ENCODE measurements at places on chromosomes 7 and 10.

GRCh38 chr7:148735967-148736366, 37.3 kb downstream of the CUL1 start:
- DNase-seq = no peak

GRCh38 chr10:107118866-107119265, 45.6 kb downstream of the SORCS1 start:
- peak; percentile 11 for DNase-seq

- no peak for DNase-seq
Observed at GRCh38 chr7:131947661-131948060, 391.2 kb upstream of the PODXL start.

GRCh38 chr7:88316456-88316855, 9.8 kb upstream of the STEAP4 start:
- no peak for DNase-seq

GRCh38 chr7:142968229-142968628, 6.1 kb upstream of the KEL start:
- DNase-seq = peak; percentile 66

DNA sequence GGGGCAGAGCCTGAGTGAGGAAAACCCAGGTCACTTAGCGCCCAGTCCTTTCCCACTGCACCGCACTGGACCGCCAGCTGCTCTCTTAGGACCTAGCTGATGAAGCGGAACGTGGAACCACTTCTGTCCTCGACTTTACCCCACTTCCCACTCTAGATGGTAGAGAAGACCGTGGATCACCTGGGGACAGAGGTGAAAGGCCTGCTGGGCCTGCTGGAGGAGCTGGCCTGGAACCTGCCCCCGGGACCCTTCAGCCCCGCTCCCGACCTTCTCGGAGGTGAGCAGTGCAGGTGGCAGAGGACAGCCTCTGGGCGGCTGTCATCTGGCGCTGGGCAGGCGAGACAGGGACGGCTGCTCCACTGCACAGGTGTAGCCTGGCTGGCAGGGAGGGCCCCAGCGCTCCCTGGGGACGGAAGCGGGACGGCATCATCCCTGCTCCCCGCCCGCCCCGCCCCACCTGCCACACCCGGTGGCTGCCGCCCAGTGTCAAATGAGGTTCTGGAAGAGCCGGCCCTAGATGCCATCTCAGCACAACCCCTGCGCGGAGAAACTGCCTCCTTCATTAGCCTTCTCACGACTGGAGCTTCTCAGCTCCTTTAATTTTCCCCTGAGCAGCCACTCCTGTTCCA, 11.7 kb downstream of the PLAC9 start:
- no peak for DNase-seq

DNA sequence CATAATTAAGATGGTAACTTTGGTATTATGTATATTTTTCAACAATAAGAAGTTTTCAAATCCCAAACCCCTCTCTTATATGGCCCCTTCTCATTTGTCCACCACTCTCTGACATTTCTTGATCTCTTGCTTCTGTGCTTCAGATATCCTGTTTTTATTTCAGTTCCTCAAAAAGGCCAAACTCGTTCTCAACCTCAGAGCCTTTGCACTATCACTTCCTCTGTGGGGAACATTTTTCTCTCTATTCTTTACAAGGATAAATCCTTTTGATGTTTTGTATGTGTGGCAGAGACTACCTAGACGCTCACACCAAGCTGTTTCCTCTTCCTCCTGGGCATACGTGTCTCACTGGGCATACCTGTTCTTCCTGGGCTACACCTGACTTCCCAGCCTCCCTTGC, 54.2 kb upstream of the FRMD4A start:
- DNase-seq = peak; percentile 79

GRCh38 chr10:61890881-61891409, 10.6 kb upstream of the ARID5B start:
- no peak for DNase-seq

DNA sequence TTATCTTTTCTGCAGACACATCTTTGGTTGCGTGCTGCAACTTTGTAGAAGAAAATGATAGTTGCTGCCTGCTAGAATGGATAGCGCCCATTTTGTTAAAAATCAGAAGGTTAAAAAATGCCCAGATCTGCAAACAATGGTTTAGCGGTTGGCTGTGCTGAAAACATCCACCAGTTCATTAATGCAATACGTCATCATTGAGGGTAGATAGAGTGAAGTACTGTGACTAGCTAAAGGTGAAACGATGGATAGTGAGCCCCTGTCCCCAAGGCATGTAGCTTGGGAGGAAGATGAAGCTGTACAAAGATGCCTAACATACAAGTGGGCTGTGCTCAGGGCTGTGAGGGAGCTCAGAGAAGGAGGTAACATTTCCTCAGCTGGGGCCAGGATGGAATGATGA, 48.4 kb downstream of the TEX36 start:
- no peak for DNase-seq

GRCh38 chr10:83734278-83734677, 405.0 kb upstream of the GHITM start:
- DNase-seq = no peak

GRCh38 chr7:116772926-116773749, 89.2 kb upstream of the CAPZA2 start:
- no peak for DNase-seq

GRCh38 chr10:129771991-129772431, 192.1 kb downstream of the EBF3 start:
- DNase-seq = no peak

DNA sequence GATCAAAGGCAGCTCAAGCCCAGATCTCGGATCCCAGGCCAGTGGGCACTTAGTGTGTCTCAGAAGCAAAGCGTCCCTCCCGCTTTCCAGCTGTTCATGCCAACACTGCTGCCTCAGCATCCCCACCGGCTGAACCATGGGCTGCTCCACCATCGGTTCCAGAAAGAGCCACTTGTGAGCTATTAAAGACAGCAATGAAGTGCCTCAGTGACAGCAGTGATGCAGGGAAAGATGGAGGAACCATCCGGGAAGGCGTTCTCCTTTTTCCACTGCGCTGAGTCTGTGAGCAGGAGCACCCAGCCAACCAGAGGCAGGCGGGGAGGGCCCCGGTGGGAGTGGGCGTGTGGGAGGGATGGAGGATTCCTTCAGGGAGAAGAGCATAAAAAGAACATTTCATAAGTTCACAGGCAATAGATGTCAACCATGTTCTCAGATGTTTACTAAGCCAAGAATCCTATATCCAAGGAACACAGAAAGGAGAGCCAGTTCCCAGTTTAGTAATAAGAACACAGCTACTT, 96.2 kb upstream of the MKI67 start:
- DNase-seq = no peak

DNA sequence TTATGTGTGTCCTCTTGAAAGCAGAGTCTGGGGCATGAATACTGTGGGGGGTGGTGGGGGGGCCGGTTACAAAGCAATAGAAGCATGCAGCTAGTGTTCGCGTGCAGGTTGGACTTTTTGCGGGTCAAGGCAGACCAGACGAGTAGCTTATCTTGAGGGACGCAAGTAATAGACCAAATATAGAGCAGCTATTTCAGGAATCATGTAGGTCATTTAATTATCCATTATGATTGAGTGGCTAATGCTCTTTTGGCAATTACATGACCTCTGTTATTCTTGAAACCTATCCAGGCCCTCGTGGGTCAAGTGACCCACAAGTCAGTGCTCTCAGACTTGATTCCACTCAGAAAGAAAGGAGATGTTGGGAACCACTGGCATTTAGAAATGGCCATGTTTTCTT, 93.0 kb downstream of the BTRC start:
- no peak for DNase-seq

DNA sequence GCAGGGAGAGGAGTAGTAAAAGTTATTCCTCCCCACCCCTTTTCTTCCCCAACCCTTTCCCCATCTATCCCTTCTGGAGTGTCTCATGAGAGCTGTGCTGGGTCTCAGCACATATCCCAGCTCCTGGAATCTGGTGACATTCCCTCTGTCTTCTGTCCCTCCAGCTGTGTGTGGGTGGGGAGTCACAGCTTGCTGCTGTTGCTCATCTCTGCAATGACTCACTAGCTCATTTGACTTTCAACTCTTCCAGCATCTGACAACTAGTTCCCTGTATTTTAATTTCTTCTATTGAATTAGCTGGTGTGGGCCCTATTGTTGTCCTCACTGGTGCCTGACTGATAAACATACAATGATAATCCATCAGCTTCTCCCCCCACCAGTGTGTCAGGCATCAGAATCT, 198.9 kb upstream of the AUTS2 start:
- peak; percentile 17 for DNase-seq

DNA sequence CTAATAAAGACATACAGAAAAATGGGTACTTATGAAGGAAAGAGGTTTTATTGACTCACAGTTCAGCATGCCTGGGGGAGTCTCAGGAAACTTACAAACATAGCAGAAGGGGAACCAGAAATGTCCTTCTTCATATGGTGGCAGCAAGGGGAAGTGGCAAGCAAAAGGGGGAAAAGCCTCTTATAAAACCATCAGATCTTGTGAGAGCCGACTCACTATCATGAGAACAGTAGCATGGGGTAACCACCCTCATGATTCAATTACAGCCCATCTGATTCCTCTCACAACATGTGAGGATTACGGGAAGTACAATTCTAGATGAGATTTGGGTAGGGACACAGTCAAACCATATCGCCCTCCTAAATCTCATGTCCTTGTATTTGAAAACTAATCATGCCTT, 1305.4 kb upstream of the SORCS1 start:
- DNase-seq = peak; percentile 64

GRCh38 chr7:79515358-79515757, 61.9 kb upstream of the MAGI2 start:
- DNase-seq = no peak

GRCh38 chr7:132080467-132080866, 495.8 kb downstream of the PLXNA4 start:
- no peak for DNase-seq

- DNase-seq = no peak
Observed at GRCh38 chr7:46133072-46133471, 212.0 kb upstream of the IGFBP3 start.

- DNase-seq = no peak
Observed at GRCh38 chr10:90274721-90275468, 573.5 kb downstream of the KIF20B start.

DNA sequence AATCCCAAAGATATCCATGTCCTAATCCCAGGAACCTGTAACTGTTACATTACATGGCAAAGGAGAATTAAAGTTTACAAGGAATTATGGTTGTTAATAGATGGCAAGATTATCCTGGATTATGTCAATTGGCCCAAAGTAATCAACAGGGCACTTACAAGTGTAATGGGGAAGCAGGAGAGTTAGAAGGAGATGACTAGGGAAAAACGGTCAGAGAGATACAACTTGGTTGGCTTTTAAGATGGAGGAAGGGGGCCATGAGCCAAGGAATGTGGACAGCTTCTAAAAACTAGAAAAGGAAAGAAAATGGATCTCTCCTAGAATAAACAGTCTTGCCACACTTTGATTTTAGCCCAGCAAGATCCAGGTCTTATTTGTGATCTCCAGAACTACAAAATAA, 3.3 kb downstream of the JMJD1C start:
- DNase-seq = peak; percentile 63

DNA sequence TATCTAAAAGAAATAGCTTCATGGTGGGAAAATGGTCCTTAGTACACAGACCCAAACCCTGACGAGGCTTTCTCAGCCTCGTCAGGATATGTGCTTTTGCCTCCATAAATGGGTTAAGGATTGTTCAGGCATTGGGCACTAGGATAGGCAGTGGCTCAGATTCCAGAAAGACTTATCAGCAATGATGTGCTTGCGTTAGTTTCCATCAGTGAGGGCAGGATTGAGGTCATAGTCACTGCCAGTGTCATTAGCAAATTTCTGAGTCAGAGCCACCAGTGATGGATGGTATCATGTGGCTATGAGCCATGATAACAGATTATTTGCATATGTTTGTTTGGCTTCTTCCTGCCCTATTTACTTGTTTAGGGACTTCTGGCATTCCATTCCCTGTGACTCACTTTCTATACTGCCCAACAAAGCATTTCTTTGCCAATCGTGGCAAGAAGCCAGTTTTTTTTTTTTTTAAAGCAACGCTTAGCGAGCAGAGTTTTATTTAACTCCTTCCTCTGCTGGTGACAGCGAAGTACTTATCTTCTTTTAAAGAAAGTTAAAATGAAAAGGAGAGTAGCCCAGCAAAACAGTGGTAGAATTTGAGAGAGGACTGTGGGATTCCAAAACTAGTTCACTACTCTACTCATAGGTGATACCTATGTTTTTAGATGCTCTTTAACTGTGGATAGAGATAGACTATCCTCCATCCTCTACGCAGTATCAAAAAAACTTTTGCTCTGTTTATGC, 44.4 kb downstream of the MYPN start:
- DNase-seq = peak; percentile 15

DNA sequence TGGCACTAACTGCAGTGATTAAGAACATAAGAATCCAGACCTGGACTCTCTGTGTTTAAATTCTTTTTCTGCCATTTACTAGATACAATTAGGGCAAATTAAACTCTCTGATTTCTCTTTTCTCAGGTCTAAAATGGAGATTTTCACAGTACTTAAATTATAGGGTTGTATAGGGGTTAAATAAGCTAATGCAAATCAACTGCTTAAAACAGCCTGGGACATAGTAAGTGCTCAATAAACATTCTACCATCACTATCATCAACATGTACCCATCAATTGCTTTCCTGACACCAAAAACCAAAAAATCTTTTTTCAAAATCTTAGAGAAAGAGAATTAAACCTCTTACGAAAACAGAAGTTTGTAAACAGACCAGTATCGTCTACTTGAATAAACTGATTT, 4.5 kb downstream of the ZNF800 start:
- no peak for DNase-seq

DNA sequence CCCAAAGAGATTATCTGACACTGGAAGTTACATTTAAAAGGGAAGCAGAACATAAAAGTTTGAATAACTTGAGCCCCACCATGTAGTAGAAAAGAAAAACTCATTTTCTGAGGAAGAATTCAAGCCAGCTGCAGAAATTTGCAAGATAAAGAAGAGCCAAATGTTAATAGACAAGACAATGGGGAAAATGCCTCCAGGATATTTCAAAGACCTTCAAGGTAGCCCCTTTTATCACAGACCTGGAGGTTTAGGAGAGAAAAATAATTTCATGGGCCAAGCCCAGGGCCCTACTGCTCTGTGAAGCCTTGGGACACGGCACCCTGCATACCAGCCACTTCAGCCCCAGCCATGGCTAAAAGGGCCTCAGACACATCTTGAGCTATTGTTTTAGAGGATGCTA, 18.4 kb upstream of the AKR1C1 start:
- no peak for DNase-seq

DNA sequence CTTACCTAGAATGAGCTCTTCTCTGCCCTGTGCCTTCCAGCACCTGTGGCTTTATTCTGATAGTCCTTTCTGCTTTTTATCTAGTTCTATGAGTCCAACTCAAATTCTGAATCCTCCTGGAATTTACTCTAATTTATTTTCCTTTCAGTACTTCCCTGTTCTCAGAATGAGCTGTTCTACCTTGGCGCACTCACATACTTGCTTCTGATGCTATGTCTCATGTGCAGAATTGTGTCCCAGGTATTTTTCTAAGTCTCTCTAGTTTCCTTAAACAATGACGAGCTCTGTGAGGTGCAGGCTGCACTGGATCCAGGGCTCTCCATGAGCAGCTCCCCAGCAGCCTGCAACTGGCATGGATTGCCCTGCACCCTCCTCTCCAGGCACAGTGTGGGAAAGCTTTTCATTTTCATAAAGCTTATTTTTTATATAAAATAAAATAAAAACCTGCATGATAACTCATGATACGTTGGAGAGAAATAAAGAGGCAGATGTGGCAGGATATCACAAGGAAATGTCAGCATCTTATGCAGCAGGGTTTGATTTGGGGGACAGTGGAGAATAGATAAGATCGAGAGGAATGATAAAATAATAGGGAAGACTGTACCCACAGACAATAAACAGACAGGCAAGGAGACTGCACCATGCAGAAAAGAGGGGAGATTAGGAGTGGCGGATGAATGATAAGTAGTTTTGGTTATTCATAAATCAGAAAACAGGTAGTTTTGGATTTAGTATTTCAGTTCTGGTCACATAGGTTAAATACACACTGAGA, 258.2 kb upstream of the POM121L12 start:
- DNase-seq = no peak
